SHP77 (cell line): ENCODE measurements at places on chromosomes 5 and 9.
A peak's percentile ranks its signal among the peaks of the same experiment; 100 is the strongest.

- DNase-seq: no peak
Measured at GRCh38 chr5:57085306-57086081, 88.4 kb upstream of the GPBP1 start.

GRCh38 chr5:26884481-26884880, 153.9 kb downstream of the CDH9 start:
- no peak for DNase-seq

- no peak for DNase-seq
Measured at GRCh38 chr5:117242028-117242427, 667.4 kb upstream of the SEMA6A start.

DNA sequence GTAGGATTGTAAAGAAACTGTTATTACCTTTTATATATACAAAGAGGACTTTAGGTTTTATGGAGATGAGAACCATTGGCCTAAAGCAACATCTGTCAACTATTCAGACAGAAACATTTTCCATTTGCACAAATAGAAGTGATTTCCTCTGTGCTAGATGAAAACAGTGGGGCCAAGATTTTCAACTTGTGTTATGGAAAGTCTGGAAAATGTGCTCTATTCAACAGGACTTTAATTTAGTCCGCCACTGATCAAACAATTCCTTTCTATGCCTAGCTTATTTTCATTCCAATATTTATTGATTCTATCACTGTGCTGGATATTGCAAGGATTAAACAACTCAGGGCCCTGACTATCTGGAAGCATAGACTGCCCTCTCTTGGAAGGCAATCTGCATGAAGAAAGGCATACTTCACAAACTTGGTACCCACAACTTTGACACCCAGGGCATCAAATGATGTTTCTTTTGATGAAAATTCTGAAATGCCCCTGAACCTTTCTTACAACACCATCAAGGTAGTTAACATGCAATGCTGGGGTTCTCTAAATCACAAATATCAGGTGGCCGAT, 126.6 kb upstream of the HMHB1 start:
- DNase-seq: no peak

- DNase-seq: no peak
Measured at GRCh38 chr5:33883482-33883881, 8.3 kb downstream of the ADAMTS12 start.

- no peak for DNase-seq
Measured at GRCh38 chr9:16720386-16720785, 150.1 kb downstream of the BNC2 start.

DNA sequence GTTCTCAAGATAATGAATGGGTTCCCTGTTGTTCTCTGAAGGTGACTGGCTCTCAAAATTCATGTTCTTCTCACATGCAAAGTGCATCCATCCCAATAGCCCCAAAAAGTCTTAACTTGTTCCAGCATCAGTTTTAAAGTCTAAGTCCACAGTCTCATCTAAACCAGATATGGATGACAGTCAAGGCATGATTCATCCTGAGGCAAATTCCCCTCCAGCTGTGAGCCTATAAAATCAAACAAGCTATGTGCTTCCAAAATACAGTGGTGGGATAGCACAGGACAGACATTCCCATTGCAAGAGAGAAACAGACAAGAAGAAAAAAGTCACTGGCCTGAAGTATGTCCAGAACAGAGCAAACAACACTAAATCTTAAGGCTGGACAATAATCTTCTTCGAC, 25.4 kb downstream of the FBXO10 start:
- no peak for DNase-seq

GRCh38 chr9:26939955-26940711, 6.9 kb downstream of the PLAA start:
- DNase-seq: no peak

GRCh38 chr9:70120834-70121510, 77.3 kb downstream of the MAMDC2 start:
- no peak for DNase-seq

DNA sequence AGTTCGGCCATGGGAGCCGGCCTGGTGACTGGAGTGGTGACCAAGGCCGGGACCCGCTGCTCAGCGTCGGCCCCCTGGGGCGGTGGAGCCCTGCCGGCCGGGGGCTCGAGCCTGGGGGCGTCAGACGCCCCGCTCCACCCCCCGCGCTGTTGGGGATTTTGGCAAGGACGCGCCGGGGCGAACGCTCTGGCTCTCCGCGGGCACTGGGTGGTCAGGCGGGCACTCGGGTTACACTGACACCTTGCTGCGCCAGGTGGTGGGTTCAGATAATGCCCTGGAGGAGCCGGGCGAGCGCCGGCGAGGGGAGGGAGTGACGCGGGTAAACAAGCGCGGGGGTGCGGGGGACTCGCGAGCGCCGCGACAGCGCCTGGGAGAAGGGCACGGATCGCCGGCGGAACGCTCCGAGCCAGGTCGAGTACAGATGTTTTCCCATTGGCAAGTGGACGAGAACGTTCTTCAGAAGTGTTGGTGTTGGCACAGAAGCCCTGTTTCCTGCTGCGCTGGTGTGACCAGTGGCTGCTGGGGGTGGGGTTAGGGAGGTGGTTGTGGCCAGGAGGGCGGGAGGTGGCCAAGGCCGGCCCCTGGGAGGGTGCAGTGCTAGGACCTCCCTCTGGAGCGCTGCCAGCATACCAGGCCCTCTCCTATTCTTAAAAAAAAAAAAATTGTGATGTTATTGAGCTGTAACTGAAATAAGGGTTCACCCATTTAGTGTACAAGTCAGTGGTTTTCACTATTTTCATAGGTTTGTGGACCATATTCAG, 773 bp downstream of the SQSTM1 start:
- peak; percentile 82 for DNase-seq

DNA sequence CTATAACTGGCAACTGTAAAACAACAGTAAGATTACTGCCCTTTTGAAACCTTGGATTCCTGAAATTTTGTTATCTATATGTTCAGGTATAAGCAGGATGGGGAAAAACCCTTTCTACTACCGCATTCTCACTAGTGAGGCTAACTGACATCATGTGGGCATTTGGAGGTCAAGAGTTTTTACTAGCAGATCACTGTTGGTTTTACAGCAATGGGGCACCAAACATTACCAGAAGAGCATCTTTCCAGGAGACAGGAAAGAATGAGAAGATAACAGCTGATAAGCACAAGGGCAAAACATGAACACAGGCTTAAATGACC, 20.9 kb upstream of the TTC33 start:
- DNase-seq: no peak

- no peak for DNase-seq
Measured at GRCh38 chr5:14737291-14737690, 72.8 kb downstream of the OTULIN start.

- no peak for DNase-seq
Measured at GRCh38 chr9:110451726-110452125, 114.1 kb upstream of the TXNDC8 start.

DNA sequence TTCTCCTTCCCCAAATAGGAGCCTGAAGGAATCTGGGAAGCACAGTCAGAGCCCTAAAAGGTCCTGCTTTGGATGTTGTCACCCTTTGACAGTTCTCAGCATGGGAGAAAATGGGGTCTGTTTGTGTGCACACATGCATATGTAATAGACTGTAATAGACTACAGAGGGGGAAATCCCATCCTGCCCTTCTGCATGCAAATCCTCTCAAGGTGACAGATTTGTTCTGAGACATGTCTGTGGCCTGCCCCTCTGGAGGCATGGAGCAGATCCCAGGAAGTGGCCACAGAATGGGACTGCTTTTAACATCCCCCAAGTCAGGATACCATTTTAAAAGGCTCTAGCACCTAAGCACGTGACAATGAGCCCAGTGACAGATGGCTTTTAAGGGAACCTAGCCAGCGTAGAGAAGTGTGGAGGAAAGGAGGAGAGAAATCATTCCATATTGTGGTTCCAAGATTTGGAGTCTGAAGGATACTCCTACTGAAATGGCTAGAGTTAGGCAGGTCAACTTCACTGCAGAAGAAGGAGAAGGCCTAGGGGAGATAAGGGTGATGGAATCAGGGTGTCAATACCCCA, 483.5 kb downstream of the SPOCK1 start:
- DNase-seq: no peak

GRCh38 chr5:145825751-145826180, 9.4 kb downstream of the PRELID2 start:
- DNase-seq: peak; percentile 56

DNA sequence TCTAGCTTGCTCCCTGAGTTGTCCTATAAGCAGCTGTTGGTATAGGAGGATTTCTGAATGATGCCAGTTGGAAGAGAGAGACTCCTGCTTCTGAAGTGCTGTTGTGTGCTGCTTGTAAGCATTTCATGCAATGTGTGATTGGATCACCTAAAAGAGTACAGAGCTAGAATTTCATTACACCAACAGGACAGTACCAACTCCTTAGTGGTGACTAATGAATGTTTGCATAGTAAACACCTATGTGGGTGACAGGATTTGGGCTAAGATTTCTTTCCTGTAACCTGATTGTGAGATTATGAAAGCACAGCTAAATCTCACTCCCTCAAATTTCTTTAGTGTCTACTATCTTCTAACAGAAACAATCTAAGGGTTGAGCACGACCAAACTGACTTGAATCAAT, 67.0 kb downstream of the GCNT1 start:
- no peak for DNase-seq

DNA sequence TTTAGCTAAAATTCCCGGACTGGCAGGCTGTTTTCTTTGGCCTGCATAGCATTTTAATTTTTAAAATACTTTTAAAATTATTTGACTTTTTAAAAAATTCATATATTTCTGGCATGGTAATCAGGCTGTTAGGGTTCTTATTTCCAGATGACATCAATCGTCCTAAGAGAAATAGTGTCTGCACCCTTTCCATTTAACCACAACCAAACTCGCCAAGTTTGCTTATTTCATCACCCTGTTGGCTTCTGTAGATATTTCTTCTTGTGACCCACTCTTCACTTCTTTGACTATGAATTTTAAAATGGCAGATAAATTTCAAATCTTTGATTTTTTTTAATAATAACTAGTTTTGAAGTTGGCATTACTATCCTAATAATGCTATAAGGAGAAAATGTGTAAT, 675.7 kb upstream of the FTMT start:
- DNase-seq: no peak

DNA sequence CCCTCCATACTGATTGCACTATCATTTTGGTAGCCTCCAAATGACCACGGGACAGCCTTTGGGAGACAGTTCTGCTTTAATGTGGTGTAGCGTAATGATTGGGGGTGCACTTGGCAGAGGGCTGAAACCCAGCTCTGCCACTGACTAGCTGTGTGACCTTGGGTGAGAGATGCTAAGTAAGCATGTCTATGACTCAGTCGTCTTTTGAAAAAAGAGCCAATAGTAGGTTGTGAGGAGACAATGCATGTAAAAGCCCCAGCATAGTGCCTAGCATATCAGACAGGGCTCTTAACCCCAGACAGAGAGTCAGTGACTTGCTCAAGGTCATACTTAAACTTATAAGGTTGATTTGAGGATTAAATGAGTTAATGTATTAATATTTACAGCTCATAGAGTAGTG, 18.0 kb upstream of the CXCL14 start:
- no peak for DNase-seq

DNA sequence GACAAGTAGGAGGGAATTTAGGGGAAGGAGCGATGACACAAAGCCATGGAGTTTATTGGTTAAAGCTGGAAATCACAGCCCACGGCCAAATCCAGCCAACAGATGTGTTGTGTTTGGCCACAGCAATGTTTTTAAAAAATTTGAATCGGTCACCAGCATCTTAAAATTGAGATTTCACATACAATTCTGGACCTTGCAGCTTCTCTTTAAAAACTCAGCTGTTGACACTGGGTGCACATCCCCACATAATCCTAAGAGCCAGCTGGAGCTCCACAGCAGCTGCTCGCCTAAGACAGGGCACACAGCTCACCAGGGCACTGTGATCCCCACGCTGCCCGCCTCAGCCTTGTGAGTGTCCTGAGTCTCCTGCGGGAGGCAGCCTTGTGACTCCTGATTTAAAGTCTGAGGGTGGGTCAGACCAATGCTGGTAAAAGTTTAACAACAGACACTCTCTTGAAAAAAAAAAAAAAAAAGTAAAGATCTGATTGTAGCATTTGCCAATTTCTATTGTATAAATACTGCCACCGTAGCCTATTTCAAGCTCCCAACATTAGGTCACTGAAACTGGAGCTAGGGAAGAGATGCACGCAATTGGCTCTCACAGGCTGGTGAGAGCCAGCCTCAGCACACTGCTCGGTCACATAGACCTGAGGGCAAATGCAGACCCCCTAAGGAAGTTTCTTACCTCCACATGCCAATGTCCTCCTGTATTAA, 124.8 kb downstream of the HSD17B3 start:
- DNase-seq: no peak
